ENCODE measurements at places on chromosomes 6 and 20. TPM values are rescaled to one million over a fixed set of nuclear protein-coding genes. Genes with fewer than 3 reads are reported as not detected.

Gene CYP39A1
- total RNA-seq, result 0.09 TPM

Gene ASIP
- not detected for total RNA-seq

Gene WFDC5
- not detected for total RNA-seq

Gene FERMT1
- 17.4 TPM for total RNA-seq

Gene BNIP5
- not detected for total RNA-seq

Gene MMP24
- total RNA-seq, result 23.3 TPM

Gene FAM209B
- 0.48 TPM for total RNA-seq

Gene VSTM2L
- total RNA-seq, result 10.5 TPM

Gene DOK5
- total RNA-seq, result 0.05 TPM

Gene LY6G6F
- not detected for total RNA-seq

Gene EDN1
- 45.7 TPM for total RNA-seq

Gene TSHZ2
- total RNA-seq, result not detected

Gene ZNF512B
- 13.9 TPM for total RNA-seq

Gene LY86
- total RNA-seq, result not detected

Gene UBE2V1
- 111 TPM for total RNA-seq

Gene ADGRB3
- not detected for total RNA-seq

Gene NRSN1
- not detected for total RNA-seq

Gene SLC44A4
- total RNA-seq, result 0.16 TPM

Gene UNC5CL
- 0.52 TPM for total RNA-seq
